ENCODE measurements at places on chromosomes 7 and 10.

DNA sequence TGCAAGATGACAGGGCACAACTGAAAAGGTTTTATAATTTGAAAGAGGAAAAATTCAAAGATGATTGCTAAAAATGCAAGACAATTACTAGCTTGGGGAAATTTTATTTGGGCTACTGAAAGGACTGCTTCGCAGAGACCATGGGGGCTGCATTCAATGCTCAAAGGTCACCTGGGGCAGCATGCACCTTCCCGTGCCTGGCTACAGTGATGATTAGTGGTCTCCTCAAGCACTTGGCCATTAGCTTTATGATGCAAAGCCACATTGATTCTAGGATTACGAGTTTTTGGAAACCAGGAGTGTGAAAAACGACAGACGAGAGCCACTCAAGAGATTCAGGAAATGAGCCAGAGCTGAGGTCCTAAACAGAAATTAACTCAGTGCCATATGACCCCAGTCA lies 764.6 kb downstream of the PHTF2 start:
- DNase-seq = no peak

GRCh38 chr7:104133238-104133637 lies 74.6 kb downstream of the ORC5 start:
- no peak for DNase-seq

- no peak for DNase-seq
Observed at GRCh38 chr7:111855842-111856227, 293.5 kb upstream of the IMMP2L start.

GRCh38 chr7:147492606-147493005 lies 1098.0 kb upstream of the C7orf33 start:
- DNase-seq = no peak

- no peak for DNase-seq
Observed at GRCh38 chr7:131844369-131844768, 287.9 kb upstream of the PODXL start.

GRCh38 chr10:44697116-44697515 lies 214.0 kb upstream of the TMEM72 start:
- DNase-seq = no peak

- no peak for DNase-seq
Observed at GRCh38 chr10:60042262-60042661, 135.9 kb upstream of the CCDC6 start.

GRCh38 chr10:49666054-49666615 lies 13.3 kb upstream of the C10orf53 start:
- no peak for DNase-seq
